ENCODE measurements at places on chromosomes 3 and 15. TPM values are rescaled to one million over a fixed set of nuclear protein-coding genes. Genes with fewer than 3 reads are reported as not detected.

The P2RY1 gene
- total RNA-seq, result 4.1 TPM

The OXTR gene
- total RNA-seq, result 0.26 TPM

DNA sequence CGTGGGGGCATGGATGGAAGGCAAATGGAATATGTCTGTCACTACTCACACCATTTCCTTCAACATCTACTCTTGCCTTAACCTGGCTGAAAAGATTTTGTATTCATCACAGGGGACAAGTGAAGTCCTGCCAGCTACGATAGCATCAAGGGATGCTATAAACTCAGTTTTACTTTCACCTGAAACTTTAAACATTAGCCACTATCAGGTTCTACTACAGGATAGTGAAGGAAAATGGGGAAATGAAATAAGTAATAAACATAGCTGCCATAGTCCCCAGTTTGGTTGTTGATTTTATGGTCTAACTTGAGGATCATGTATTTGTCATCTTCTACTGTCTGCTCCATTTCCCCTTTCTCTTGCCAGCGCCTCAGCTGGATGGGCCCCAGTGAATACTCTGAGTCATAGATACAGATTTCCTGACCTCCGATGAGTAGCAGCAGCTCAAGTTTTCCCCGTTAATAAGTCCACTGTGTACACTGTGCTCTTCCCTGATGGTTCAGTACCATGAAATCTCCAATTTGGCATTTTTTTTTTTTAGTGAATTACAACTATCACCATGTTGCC, 338.2 kb upstream of the SLCO3A1 start:
- peak; percentile 60 for DNase-seq

The TM6SF1 gene
- total RNA-seq, result 20.9 TPM

GRCh38 chr3:24184528-24185176, 239.6 kb downstream of the NR1D2 start:
- DNase-seq, result no peak

GRCh38 chr3:161314836-161315395, 56.4 kb downstream of the SPTSSB start:
- no peak for DNase-seq

GRCh38 chr15:100740138-100740537, 137.7 kb downstream of the ASB7 start:
- no peak for DNase-seq

DNA sequence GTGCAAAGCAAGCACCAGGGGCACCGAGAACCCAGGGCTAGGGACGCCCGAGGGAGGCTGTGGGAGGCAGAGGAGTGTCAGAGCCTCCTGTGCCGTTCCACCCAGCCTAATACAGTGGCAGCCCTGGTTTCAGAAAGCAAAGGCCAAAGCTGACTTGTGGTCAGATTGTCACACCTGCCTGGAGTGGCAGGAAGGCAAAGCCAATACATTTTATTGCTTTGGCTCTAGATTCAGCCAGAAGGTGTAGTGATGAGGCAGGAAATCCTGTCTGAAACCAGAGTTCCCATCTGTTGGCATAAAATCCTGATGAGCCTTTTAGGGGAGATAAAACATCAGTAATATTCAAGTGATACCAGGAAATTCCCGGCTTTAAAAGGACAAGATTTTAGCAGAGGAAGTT, 168.3 kb downstream of the SLCO3A1 start:
- no peak for DNase-seq

The SLC6A6 gene
- total RNA-seq, result 106 TPM

The SLC6A11 gene
- total RNA-seq, result not detected

DNA sequence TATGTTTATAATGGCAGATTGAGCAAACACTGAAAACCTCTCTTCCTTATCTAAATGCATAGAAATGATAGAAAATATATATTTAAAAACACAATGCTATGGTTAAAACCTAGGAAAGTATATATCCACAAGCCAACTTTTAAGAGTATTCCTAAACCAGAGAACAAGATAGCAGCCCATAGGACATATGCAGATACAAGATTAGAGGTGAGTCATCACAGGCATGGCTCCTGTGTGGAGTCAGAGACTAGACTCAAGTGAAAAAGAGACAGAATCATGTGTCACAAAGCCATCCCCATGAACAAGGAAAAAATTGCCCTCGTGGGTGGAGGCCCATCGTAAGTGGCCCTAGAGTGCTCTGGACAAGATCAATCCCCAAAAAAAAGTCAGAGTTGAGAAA, 199.4 kb upstream of the PPP2R3A start:
- DNase-seq, result no peak

The PPP1R14D gene
- total RNA-seq, result not detected

The GALNT15 gene
- total RNA-seq, result 6.4 TPM

DNA sequence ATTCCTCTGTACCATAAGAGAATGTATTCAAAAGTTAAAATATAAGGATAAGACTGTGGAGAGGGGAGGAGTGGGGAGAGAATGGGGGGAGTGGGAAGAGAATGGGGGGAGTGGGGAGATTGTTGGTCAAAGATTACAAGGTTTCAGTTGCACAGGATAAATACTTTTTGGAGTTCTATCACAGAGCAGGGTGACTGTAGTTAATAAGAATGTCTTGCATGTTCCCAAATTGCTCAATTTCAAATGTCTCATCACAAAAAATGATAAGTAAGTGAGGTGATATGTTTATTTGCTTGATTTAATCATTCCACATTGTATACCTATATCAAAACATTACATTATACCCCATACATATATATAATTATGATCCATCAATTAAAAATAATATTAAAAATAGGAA, 23.0 kb upstream of the MEF2A start:
- no peak for DNase-seq

- DNase-seq, result no peak
Observed at GRCh38 chr3:171874251-171874681, 31.1 kb downstream of the TMEM212 start.

The SIDT1 gene
- 1.9 TPM for total RNA-seq

DNA sequence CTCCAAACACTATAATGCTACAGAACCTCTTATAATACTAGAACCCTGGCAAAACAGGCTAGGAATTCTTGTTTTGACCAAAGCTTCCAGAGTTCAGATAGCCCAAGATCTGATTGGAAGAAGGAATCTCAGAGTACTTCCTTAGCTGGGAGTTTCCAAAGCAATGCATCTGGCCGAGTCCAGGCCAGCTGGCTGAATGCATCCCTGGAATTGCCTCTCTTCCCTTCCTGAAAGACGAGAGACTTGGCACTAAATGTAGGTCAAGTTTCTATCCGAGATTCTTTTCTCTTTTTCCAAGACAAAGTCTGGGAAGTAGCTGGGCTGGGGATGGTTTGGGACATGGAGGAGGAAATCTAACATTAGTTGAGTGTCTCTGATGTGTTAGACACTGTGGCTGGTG, 68.7 kb upstream of the ADPGK start:
- DNase-seq, result peak; percentile 41

GRCh38 chr3:188320757-188321156, 166.8 kb downstream of the LPP start:
- no peak for DNase-seq

The LYZL4 gene
- not detected for total RNA-seq

The MUC4 gene
- total RNA-seq, result 0.12 TPM

DNA sequence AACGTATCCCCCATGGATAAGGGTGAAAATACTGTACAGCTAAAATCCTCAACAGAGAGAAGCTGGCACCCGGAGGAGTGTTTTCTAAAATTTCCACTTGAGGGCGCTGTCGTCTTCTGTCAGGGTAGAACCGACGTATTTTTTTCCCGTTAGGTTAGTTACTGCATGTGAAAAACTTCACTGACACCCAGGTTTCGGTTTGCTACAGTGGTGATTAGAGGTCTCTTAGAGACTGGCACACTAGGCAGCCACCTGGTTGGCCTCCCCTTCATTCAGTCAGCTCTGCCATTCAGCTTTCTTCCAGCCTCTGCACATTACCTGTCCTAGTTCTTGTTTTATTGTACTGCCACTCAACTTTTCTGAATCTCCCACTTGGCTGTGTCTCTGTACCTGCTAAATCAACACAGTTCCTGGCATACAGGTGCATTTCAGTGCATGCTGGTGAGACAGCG, 18.4 kb downstream of the CCK start:
- no peak for DNase-seq

DNA sequence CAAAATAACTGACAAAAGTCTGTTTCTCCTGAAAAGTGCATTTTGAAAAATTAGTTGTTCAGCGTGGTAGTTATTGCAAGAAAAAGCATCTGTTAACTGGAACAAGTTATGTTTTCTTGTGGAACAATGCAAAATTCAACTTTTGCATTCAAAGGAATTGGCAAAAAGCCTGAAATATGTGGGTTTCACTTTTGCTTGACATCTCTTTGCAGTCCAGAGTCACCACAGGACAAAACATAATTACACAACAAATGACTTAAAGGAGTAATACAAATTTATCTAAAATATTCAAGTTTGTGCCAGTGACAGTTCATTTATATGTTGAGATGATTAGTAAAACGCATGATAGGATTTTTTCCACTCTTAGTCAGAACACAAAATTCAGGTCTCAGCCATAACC, 96.3 kb upstream of the P2RY1 start:
- DNase-seq, result no peak

The ZNF502 gene
- total RNA-seq, result 4.5 TPM

DNA sequence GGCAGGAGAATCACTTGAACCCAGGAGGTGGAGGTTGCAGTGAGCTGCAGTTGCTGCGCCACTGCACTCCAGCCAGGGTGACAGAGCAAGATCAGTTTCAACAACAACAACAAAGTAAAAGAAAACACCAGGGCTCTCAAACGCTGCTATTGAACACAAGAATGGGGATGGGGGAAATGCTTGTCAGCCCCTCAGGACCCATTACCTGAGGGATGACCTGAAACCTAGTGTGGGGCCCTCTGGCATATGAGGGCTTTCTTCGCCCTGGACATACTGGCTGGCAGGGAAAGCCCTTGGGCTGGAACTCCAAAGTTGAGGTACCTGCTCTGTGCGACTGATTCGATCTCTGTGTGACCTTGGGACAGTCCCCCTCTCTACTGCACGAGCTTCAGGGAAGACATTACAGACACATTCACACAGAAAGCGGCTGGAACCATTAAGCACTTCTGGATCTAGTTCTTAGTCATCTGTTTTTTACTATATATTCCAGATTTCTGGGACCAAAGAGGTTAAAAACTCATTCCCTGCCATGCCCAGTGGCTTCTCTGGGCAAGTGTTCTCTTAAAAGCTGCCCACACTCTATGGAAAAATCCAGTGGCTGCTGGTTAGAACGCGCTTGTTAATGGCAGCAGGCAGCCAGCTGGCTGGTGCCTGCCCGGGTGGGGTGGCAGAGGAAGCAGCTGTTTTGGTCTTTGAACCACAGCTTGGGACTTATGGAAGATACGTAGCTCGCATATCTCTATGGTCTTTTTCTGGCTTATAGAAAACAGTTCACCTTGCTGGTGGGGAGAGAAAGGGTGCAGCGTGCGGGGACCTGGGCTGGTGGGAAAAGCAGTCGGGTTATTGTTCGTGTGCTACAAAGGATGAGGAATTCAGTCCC, 57.2 kb downstream of the ATP1B3 start:
- no peak for DNase-seq

DNA sequence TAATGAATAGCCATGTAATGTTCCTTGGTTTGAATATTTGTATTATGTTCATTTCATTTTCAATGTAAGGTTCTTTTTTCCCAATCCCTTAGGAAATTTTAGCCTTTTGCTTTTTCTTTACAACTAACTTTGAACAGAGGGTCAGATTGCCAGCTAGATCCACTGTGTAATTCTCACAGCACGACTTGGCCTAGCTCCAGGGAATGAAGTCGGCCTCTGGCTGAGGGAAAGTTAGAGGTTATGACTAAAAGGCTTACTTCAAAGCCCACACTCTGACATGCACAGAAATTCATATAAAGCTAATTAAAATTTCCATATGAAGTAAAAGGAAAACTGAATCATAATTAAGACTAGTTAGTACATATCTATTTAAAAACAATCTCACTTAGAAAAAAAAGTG, 38.7 kb downstream of the ROBO1 start:
- DNase-seq, result peak; percentile 39

The EIF2A gene
- 71.4 TPM for total RNA-seq

The PCLAF gene
- not detected for total RNA-seq

Measured in right cardiac atrium (tissue), 5 donors.